ENCODE measurements at places on chromosomes 4 and X.

DNA sequence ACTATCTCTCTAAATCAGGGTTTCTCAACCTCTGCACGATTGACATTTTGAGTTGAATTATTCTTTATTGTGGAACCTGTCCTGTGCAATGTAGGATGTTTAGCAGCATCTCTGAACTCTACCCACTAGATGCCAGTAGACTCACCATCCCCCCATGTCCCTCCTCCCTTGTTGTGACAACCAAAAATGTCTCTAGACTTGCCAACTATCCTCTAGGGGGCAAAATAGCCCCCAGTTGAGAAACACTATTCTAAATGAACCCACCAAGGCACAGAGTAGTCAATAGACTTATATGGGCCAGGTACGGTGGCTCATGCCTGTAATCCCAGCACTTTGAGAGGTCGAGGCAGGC, 49.1 kb upstream of the GAB1 start:
- no peak for DNase-seq

GRCh38 chrX:55598333-55598732, 24.9 kb upstream of the FOXR2 start:
- no peak for DNase-seq

DNA sequence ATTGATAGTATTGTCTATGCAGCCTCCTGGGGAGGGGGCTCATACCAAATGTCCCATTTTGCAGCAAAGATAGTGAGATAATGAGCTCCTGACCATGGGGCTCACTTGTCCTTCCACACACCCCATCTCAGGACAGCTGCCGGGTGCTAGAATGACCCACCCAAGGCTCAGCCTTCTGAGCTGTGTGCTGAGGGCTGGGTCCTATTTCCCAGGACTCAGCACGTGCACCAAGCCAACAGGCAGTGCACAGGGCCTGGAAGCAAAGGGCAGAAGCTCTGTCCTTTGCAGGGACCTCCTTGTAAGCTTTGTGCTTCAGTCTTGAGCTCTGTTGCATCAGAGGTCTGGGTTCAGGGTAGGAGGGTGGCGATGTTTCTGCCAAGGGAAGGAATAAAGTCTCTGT, 11.2 kb upstream of the ABLIM2 start:
- DNase-seq, result no peak

GRCh38 chrX:9899640-9900111, 67.5 kb upstream of the CLDN34 start:
- no peak for DNase-seq

- no peak for DNase-seq
Measured at GRCh38 chr4:81257021-81257420, 42.0 kb upstream of the PRKG2 start.

- no peak for DNase-seq
Measured at GRCh38 chrX:121172703-121173102, 125.3 kb downstream of the GLUD2 start.

DNA sequence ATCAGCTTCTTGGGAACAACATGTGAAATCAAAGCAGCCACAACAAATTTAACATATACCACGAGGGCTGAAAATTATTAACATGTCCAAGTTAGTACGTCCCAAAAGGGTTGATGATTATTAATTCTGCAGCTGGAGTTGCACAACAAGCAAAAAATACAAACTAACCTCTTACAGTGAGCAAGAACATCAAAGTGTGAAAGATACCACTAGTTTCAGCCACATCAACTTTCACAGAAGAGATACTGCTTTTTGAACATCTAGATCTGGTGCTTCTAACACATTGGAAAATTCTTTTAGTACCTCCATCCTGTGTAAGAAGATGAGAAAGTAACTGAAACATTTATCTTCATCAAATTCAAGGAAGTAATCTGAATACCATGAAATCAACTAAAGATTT, 334.1 kb downstream of the PCDH7 start:
- DNase-seq, result no peak

DNA sequence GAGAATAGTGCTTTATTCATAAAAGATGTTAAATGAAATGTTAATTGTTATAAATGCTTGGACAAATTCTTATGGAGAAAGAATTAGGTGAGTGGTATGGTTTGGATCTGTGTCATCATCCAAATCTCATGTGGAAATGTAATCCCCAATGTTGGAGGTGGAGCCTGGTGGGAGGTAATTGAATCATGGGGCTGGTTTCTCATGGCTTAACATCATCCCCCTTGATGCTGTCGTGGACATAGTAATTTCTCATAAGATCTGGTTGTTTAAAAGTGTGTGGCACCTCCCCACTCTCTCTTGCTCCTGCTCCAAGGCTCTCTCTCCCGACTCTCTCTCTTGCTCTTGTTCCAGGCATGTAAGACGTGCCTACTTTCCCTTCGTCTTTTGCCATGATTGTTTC, 22.5 kb downstream of the GYPE start:
- DNase-seq, result no peak

DNA sequence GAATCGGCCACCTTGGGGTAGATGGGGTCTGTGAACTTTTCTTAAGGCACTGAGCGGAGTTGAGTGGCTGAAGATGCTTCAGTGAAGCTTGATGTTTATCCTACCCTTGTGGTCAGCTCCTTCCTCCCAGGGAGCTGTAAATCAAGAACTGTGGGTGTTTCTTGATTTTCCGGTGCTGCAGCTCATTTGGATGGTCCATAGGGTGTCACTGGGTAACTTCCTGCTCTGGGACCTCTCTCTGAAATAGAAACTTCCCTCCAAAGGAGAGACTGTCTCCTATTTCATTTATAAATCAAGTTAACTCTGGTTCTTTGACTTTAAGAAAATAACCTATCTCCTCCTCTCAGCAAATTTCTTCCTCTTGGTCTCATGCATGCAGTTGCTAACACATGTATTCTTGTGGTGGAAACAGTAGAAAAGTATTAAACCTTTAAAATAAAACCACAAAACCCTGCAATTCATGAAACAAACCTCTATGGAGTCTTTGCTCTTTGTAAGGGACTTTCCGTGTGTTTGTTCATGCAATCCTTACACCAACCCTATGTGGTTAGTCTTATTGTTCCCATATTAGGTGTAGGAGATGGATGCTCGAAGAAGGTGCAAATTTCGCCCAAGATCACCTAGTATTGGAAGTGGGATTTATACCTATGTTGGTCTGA, 110.3 kb downstream of the SHROOM3 start:
- no peak for DNase-seq

DNA sequence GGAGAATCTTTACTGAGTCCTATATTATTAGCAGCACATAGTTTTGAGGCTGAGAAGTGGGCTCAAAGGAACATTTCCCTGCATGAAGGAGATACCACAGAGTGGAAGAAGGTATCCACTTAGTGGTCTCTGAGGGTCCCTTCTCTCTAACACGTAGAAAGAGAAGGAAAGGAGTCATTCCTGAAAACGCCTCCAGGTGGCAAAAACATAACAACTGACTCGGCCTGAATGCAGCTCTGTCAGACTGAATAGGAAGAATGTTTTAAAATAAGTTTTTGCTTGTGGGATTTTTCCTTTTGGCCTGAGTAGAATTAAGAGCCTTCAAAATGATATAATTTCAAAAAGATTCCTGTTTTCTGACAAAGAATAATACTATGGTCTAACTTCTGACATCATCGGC, 23.3 kb downstream of the RPGR start:
- DNase-seq, result no peak

- DNase-seq, result peak; percentile 10
Measured at GRCh38 chr4:59161249-59161648, 2038.9 kb upstream of the ADGRL3 start.

GRCh38 chrX:80812176-80812575, 2.5 kb upstream of the BRWD3 start:
- peak; percentile 20 for DNase-seq

- DNase-seq, result peak; percentile 7
Measured at GRCh38 chrX:120769576-120770341, 105.9 kb downstream of the CT47B1 start.

DNA sequence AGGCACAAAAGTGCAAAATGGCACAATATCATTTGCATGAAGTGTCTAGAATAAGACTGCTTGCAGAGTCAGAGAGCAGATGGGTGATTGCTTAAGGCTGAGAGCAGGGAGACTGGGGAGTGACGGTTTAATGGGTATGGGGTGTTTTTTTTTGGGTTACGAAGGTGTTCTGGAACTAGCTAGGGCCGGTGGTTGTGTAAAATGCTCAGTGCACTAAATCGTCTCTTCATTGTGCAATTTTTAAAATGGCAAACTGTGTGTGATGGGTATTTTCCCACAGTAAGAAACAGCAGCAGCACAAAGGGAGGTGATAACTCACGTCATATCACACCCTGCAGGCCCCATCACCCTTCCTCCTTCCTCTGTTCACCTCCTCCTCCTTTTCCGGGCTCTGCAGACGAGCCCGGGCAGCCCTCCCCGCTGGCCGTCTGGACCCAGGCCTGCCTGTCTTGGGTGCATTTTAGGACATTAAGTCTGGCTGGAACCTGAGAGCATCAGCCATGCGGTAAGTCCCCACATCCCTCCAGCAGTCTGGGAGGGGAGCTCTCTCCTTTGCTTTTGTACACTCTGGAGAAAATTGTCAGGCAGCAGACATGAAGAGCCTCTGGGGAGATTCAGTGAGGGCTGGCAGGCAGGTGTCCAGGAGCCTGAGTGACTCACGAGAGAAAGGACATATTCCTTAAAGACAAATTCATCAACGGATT, 42.7 kb downstream of the ASMT start:
- no peak for DNase-seq

- DNase-seq, result no peak
Measured at GRCh38 chrX:19800821-19801374, 86.5 kb downstream of the SH3KBP1 start.

DNA sequence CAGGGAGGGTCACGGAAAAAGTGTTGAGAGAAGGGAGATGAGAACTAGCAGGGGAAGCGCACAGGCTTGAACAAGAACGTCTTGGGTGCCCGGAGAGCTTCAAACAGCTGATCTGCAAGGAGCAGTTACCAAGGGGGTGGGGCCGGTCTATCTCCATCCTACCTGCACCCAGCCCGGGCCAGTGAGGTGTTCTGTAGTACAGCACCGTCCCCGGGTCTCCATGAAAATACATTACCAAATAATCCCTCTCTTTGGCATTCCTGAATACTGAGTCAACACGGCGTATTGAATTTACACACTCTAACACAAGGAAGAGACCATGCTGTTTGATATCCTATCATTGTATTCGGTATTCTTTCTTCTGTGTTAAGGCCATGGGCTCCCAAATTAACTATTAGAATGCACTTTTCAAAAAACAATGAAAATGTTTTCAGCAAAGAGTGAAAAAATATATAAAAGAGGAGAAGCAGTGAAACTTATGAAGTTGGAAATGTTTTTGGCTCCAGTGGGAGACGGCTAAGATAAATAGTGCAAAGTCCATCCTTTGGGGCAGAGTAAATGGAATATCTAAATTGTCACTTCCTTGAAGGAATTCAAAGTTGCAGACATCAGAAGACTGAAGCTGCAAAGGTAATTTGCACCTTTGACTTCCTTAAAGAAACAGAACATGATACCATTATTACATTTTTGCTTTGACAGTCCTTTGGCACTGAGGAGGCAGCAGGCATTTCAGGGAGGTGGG, 90.3 kb downstream of the DHRSX start:
- no peak for DNase-seq

- DNase-seq, result peak; percentile 54
Measured at GRCh38 chr4:7322166-7322991, 112.4 kb downstream of the PSAPL1 start.

DNA sequence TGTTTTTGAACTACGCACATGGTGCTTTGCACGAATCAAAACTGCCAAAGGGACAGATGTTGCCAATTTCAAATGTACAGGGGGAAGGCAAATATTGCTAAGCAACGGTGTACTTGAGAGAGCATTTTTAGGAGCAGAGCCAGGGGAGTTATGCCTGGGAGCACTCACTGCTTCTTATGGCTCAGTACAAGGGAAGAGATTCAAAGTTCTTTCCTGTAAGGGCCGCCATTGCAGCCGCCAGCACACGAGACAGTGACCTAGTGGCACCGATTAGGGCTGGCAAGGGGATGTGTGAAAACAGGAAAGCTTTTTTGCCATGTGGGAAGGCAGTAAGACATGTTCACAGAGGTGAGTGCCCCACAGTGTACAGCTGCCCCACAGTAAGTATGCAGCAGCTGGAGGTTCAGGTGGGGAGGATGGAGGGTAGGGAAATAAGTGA, 133.8 kb downstream of the AFF1 start:
- no peak for DNase-seq

- no peak for DNase-seq
Measured at GRCh38 chr4:56450342-56450741, 14.3 kb downstream of the PAICS start.

DNA sequence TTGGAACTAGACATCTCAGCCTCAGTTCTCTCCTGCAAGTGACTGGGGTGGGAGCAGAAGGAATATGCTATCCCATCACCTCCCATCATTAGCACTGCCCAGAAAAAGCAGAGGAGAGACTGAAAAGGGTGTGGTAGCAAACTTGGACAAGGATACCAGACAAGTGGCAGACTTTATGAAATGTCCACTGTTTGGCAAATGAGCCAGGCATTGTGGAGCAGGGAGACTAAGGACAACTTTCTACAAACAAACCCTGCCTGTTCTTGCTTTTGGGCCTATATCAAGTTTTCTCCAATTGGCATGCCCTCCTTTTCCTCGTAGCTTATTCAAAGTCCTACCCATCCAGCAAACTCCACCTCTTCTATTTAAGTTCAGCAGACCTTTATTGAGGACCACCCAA, 41.6 kb downstream of the ZCCHC12 start:
- DNase-seq, result no peak

GRCh38 chrX:11864171-11864570, 106.1 kb downstream of the MSL3 start:
- DNase-seq, result no peak

DNA sequence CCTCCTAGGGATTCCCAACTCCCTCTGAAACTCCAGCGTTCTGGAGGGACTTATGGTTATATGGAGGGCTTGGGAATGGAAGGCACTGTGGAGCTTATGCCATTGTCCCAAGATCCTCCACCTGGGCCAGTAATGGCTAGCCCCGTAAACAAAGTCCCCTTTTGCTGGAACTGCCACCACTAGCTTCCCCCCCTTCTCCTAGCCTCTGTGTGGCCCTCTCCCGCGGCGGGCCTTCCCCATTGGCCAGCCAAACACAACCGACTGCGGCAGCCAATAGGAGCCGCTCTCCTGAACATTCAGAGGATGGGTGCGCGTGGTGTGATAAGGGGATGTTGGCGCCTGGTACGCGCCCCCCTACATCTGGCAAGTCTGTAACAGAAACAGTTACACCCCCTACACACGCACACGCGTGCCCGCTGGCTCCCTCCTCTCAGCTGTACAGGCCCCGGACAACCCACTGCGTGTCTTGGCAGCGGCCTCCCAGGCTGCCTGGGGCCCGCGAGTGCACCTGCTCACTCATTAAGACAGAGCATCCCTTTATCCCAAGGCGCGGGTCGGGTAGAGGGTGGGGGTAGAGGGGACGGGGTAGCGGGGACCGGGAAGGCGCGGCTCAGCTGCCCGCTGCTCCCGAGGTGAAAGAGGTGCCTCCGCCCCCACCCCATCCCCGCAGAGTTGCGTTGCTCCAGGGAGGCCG, 863 bp upstream of the RAB33A start:
- DNase-seq, result peak; percentile 79

GRCh38 chr4:183544109-183544508, 39.3 kb downstream of the ING2 start:
- no peak for DNase-seq

DNA sequence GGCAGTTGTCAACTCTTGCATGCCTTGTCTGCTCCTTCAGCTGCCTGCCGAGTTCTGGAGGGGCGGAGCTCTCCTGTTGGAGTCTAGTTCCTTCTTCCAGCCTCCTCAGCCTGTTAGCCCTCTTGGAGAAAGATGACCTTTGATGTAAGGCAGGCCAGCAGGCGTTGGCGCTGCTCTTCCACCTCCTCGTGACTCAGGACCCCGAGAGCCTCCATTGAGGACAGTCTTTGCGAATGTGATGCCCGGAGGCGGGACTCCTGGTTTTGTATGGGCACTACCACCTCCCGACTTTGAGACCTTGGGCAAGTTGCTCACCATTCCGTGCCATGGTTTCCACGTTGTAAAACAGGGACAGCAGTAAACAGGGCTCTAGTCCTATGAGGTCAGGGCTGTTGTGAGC, 108.3 kb downstream of the TENM3 start:
- DNase-seq, result peak; percentile 23
